ENCODE measurements at places on chromosomes 13 and 19. TPM values are rescaled to one million over a fixed set of nuclear protein-coding genes. Genes with fewer than 3 reads are reported as not detected.

KCNJ14 gene
- total RNA-seq = 1.2 TPM

ZNF229 gene
- 15.2 TPM for total RNA-seq

SIGLEC8 gene
- total RNA-seq = not detected

SYCN gene
- not detected for total RNA-seq

CPAMD8 gene
- 3.5 TPM for total RNA-seq

ZNF560 gene
- 2.2 TPM for total RNA-seq

ERF gene
- total RNA-seq = 31.9 TPM

ZNF888 gene
- 2.6 TPM for total RNA-seq

CYP4F2 gene
- total RNA-seq = not detected

DAND5 gene
- total RNA-seq = not detected

CERS4 gene
- 16.7 TPM for total RNA-seq

HS6ST3 gene
- not detected for total RNA-seq

NLRP11 gene
- total RNA-seq = not detected

GAPDHS gene
- 0.17 TPM for total RNA-seq

CBY2 gene
- not detected for total RNA-seq

DACH1 gene
- total RNA-seq = 0.17 TPM

PCP2 gene
- total RNA-seq = not detected

SIGLEC6 gene
- not detected for total RNA-seq

CEACAM16 gene
- not detected for total RNA-seq

NUCB1 gene
- 330 TPM for total RNA-seq

POU4F1 gene
- not detected for total RNA-seq

LACC1 gene
- total RNA-seq = 19.0 TPM

LILRB1 gene
- not detected for total RNA-seq

SHISA2 gene
- total RNA-seq = under 0.01 TPM

SLC17A7 gene
- total RNA-seq = 0.15 TPM

KCTD15 gene
- total RNA-seq = 13.6 TPM

TUBB4A gene
- not detected for total RNA-seq

KMT5C gene
- 10.1 TPM for total RNA-seq

ZNF850 gene
- 0.83 TPM for total RNA-seq

RGCC gene
- 19.8 TPM for total RNA-seq

CD33 gene
- total RNA-seq = not detected

IGFL3 gene
- total RNA-seq = not detected

IL17D gene
- total RNA-seq = 3.6 TPM

SLITRK5 gene
- total RNA-seq = 0.15 TPM

Data from smooth muscle cell of trachea (primary cell).